ENCODE measurements at places on chromosomes 4 and X.
A peak's percentile ranks its signal among the peaks of the same experiment; 100 is the strongest.

DNA sequence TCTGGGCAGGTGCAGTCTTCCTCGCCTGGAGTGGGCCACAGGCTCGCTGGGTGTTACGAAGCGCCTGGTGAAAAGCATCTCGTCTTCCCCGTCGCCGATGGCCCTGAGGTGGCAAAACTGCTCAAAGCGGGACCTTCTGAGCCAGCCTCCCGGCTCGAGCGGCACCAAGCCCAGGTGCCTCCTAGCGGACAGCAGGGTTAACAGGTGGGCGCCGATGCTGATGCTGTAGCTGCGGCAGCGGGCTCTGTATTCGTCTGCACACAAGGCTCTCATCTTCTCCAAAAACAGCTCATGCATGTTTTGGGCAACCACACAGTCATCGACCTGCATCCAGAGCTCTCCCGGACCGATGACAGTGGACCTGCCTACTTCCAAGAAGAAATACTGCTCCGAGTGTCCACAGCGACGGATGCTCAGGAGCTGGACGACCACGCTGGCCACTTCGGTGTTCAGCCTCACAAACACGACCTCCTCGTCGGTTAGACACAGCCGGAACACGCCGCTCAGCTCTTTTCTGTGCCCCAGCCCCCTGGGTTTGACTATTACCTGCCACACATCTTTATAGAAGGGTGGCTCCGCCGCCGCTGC lies 1.2 kb downstream of the IRS4 start:
- DNase-seq = peak; percentile 4

- DNase-seq = no peak
Measured at GRCh38 chr4:63717384-63717783, 691.9 kb downstream of the TECRL start.

GRCh38 chr4:47829438-47829837 lies 8.4 kb downstream of the CORIN start:
- DNase-seq = no peak

DNA sequence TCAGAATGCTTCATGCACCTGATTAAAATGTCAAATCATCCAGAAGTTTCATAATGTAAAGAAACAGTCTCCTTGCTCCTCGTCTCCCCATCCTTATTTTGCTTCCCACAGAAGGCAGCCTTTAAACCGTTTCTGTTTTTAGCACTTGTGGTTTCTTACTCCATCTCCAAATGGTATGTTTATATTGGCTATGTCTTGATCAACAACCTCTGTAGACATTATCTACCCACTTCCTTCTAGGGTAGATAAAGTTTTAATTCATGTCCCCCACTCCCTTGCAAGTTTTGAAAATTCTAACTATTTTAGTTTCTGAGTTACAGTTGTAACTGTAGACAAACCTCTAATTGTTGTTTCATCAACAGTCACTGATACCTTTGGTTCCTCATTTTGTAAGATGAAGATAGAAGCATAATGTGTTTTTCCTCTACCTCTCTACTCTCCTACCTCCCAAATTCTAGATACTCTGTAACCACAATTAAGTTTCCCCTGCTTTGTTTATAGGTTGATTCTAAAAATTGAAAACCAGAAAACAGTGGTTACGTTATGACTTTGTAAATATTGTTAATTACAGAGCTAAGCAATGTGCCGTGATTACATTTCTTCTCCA lies 291.7 kb upstream of the GATB start:
- no peak for DNase-seq

DNA sequence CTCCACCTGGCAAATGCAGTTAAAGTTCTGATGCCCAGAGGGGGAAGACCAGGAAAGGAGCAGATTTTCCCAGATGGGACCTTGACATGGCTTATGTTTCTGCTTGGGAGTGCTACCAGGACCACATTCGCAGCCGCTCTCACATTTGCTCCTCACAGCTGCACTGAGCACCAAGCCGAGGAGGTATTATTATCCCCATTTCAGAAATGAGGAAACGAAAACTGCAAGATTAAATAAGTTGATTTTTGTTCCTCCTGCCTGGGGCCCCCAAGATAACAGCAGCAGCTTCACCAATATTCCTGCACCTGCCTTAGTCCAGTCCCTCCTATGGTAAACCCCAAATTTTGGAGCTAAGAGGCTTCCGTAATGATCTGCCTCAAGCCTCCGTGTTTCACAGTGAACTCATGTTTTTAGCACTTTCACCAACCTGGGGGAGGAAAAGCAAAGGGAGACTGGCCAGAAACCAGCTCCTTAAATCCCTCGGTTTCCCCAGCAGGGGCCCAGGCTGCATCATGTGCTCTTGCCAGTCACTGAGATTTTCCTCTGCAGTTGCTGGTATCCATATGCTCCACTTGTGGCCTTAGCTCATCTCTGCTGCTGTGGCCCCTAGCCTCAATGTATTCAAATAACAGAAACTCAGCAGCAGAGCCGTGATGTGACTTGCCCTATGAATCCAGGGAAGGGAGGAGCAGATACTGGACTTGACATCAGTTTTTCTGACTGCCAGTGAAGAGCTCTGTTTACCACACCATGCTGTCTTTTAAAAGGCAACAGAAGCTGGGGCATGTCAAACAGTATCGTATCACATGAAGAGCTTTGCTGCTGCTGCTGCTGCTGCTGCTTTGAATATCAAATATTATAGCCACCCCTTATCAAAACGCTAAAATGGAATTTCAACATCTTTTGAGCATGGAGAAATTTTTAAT lies 95.5 kb upstream of the KLHL13 start:
- DNase-seq = no peak

DNA sequence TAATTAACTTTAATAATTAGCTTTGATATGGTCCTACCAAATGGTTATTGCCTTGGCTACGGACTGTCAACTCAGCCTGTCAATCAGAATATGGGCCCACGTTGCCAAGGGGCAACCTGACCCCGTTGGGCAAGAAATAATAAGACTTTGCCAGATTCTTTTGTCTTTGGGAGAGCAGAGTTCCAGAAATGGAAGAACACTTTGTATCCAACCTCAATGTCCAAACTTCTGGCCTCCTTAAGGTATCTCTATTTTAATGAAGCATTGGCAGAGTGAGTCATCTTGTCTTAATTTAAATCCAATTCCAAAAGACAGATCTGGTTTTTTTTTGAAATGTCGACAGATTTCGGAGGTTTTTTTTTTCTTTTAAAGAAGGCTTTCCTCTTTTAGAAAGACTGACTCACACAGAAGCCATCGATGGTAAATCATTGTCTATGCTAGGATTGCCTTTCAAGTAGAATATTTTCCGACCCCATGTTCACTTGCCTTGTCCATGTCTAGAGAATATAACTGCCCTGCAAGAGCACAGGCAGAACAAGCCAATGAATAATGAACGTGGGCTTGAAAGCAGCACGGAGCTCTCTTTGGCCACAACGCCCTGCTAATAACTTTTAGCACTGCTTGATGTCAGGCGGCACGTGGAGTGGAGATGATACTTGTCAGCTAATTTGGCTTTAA lies 190.3 kb upstream of the GATB start:
- no peak for DNase-seq

DNA sequence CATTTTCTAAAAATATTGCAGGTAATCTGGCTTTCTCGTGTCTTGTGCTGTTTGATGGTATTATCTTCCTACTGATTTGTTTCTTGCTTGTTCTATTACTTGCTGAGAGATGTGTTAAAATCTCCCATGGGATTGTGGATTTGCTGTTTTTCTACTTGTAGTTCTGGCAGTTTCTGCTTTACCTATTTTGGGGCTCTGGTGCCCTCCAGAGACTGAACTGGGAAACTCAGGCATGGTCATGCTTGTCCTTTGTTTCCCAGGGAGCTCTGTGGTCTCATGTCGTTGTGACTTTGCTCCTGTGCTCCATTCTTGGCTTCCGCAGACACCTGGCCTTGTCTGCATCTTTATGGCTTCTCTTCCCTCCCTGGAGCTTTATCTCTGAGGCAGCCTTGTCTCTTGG lies 39.5 kb downstream of the NSD2 start:
- DNase-seq = peak; percentile 60

- no peak for DNase-seq
Measured at GRCh38 chr4:149048451-149049143, 606.4 kb upstream of the NR3C2 start.

All from left colon (tissue), 2 donors.